CD8-positive, alpha-beta T cell (primary cell): ENCODE measurements at places on chromosomes 3 and 15.

GRCh38 chr3:141341536-141341935 lies 26.8 kb upstream of the ZBTB38 start:
- no peak for DNase-seq

DNA sequence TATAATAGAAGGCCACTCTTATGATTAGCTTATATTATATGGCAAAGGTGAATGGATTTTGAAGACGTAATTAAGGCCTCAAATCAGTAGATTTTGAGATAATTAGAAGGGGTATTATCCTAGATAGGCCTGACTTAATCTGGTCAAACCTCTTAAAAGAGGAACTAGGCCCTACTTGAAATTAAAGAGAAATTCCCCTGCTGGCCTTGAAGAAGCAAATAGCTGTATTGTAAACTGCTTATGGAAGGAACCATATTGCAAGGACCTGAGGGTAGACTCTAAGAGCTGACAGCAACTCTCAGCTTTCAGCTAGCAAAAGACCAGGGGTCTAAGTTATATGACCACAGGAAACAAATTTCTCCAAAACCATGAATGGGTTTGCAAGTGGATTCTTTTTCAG lies 219.0 kb upstream of the ONECUT1 start:
- no peak for DNase-seq

GRCh38 chr3:15633159-15633558 lies 31.6 kb downstream of the BTD start:
- no peak for DNase-seq

- DNase-seq = no peak
Measured at GRCh38 chr15:68380456-68380855, 51.5 kb downstream of the ITGA11 start.

- DNase-seq = no peak
Measured at GRCh38 chr15:70280781-70281180, 183.1 kb upstream of the TLE3 start.

DNA sequence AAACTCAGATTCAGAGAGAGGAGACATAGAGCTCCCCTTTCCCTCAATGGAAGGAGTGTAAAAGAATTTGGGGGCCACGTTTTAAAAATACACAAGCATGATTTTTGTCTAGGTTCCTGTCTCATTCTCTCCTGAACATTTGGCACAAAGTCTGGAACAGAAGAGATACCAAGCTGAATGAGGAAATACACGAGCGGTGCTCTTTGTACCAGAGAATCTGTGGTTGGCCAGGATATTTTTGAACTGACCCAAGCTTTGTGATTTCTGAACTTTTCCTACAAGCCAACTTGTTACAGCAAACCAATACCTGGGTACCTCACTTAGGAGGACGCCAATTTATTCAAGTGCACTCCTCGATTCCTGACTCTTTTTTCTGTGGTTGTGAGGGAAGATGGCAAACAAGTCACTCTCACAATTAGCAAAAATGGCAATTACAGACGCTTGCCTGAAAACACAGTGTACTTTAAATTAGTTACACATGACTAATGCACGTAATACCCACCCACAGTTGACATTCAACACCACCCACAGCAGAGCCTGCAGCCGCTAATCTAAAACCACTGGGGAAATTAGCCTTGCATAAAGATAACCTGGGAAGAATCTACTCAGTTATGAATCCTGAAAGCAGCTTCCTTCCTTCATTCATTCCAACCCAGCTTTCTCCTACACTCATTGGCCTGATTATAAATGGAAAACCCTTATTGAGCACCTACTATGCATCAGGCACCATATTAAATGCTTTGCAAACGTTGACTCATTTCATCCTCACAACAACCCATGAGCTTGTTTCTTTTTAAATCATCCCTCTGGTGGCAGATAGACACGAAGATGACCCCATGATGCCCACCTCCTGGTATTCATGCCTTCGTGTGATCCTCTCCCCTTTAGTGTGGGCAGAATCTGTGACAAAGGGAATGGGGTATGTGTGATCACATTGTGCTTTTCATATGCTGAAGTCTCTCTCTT lies 293.5 kb downstream of the KBTBD8 start:
- DNase-seq = no peak

- DNase-seq = no peak
Measured at GRCh38 chr15:95953032-95953431, 377.5 kb upstream of the NR2F2 start.

- no peak for DNase-seq
Measured at GRCh38 chr3:180630371-180630770, 28.4 kb downstream of the TTC14 start.

DNA sequence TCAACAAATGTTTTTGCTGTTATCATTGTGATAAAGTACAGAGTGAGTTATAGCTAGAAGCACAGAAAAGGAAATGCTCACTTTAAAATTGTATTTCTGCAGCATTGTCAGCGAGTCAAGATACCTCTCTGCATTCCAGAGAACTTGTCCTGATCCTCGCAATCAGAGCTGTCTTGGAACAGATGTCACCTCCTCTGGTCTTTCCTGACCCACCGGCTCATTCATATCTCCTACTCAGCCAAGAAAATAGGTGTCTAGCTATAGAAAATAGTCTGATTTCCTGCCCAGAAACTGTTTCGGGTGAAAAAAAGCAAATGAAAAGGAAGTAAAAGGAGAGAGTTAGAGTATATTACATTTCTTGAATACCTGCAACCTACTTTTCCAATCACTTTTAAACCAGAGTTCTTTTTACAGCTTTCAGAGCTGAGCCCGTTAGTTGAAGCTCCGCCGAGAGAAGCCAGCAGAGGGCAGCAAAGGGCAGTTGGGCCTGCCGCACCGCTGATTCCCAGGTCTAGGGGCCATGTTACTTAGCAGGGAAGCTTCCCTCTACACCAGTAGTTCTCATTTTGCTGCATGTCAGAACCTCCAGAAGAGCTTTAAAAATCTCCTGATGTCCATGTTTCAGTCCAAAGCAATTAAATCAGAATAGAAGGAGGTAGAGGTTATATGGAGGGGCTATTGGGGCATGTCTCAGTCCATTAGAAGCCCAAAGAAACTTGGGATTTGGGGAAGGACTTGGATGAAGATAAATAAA lies 185.7 kb upstream of the THRB start:
- peak; percentile 13 for DNase-seq

DNA sequence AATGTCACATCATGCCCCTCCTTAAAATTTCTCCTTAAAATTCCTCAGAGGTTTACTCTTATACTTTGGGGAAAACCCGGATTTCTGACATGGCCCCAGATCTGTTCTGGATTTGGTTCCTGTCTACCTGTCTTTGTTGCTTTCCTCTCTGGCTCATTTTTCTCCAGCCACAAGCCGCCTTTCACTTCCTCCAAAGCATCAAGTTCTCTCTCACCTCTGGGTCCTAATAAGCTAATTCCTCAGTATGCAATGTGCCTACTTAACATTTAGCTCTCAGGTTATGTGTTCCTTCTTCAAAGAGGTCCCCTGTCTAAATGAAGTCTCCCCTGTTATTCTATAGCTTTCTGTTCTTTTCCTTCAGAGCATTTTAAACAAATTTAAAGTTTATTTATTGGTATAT lies 16.1 kb downstream of the HMG20A start:
- DNase-seq = no peak

DNA sequence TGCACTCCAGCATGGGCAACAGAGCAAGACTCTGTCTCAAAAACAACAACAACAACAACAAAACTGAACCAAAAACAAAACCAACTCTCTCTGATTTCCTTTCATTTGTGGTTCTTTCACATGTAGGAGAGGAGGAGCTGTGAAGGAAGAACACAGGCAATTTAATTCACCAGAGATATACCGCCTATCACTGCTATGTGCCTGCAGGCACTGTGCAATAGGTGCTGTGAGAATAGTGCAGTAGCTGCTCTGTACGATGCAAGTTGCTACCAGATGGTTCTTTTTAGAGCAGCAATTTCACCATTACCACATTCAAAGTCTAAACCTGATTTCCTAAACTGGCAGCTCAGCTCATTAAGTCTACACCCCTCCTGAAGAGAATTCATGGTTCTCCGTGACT lies 11.3 kb upstream of the PROK2 start:
- no peak for DNase-seq

DNA sequence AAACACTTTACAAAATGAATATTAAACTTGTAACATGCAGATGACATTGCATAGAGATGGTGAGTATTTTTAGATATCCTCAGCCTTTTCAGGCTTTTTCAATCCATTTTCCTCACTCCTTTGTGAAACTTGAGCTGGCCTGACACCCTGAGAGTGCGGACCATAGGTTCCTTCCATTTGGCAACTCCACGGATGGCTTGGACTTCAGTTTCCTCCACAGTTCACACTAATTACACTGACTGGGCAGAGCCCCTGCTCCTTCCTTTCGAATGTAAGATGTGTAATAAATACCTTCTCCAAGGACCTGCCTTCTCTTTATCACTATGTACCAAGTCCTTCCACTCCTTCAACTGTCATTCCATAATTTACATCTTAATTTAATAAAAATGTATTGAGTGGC lies 141.7 kb upstream of the LRIG1 start:
- DNase-seq = no peak

GRCh38 chr15:51075826-51076523 lies 18.7 kb downstream of the TNFAIP8L3 start:
- DNase-seq = no peak

DNA sequence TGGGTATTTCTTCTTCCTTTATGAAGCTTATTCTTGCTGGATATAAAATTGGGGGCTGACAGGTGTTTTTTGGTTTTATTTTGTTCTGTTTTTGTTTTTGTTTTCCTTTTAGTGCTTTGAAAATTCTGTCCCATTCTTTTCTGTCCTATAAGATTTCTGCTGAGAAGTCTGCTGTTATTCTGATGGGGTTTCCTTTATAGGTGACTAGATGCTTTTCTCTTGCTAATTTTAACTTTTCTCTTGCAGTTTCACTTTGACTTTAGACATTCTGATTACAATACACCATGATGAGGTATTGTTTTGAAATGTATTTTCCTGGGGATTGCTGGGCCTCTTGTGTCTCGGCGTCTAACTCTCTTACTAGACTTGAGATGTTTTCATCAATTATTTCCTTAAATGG lies 22.8 kb downstream of the TTC14 start:
- no peak for DNase-seq

DNA sequence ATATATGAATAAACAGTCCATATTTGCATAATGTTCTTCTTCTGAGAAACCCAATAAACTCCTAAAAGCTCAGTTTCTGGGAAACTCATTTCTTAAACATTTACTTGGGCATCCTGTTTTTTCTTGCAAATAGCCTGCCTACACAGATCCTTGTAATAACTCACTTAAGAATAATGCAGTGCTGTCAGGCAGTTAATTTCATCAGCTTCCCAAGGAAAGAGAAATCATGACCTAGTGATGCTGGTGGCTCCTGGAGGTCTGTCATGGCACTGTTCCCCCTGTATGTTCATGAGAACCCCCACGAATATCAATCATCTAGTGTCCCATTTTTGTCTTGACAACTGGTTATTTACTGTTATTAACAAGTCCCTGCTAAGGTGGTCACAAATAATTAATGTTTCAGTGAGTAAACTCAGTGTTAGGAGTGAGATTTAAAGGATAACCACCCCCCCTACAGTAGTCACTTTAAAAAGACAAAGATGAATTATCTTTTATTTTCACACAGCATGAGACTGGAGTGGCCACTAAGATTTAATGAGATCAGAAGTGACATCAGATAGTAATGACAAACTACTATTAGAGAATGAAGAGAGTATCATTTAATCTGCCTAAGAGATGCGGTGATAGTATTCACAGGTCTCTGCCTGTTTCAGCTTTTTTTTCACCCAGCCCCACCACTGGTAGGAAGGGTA lies 279.5 kb upstream of the NECTIN3 start:
- no peak for DNase-seq

- no peak for DNase-seq
Measured at GRCh38 chr3:171984883-171985282, 54.5 kb upstream of the FNDC3B start.

DNA sequence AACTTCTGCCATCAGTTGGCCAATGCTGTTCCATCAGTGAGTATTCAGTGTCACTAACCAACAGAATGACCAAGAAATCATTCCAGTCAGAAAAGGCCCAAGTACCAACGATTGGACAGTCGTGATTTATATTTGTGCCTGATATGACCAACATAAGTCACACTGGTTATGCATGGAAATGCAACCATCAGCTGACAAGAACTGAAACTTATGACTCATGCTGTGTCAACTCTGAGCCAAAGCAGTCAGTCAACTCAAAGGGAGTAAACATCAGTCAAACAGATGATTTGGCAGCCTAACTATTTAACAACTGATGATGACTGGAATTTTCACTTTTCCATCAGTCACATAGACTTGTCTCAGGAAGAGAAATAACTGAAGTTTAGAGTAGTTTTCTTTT lies 142.4 kb downstream of the ANXA2 start:
- no peak for DNase-seq

DNA sequence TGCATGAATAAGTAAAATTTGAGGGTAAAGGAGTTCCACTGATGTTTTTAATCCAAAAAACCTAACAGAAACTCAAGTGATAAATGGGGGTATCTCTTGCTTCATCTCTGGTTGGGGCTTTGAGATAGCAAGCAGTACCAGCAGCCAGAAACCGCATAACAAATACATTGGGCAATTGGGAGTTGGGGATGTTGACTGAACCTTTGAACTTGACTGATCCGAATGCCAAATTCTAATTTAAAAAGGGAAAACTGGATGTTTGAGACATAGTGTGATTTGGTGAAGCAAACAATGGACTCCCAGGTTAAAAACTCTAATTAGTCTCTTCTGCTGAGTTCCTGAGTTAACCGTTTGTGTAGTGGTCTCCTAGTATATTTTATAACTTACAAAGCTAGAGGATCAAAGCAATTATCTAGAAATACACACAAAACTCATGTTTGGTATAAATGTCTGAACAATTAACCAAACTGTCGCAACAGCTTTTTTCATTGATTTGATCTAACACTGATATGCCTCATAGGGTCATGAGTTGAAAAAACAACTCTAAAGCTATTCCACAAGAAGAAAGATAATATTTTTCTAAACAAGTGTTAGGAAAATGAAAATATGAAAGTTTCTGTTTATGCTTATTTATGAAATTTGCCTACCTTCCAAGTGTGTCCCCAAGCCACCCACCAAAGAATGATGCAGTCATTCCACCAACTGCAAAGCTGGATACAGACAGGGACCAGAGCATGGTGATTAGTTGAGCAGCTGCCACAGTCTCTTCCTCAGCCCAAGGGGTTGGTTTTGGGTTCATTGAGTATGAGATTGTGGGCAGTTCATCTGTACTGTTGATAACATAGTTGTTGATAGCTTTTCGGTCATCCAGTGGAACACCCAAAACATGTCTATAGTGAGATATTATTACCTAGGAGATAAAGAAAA lies 12.4 kb downstream of the SLC2A2 start:
- no peak for DNase-seq

GRCh38 chr3:65436580-65436979 lies 602.1 kb downstream of the MAGI1 start:
- no peak for DNase-seq

- no peak for DNase-seq
Measured at GRCh38 chr3:46656778-46657556, 36.5 kb downstream of the ALS2CL start.

DNA sequence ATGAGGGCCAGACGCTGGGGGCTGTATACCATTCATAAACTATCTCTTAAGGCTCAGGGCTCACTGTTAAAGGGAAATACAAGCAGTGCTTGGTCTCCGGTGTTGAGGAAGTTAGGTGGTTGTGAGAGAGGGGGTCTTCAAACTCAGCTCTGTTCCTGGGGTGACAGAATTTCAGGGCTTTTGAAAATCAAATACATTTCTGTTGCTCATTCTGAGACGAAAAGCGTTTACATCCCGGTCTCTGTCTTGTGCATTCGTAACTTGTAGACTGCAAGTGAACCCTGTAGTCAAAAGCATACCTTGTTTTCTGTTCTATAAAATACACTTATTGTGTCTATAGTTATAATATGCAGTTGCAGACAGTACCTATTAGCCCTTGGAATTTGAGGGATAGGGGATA lies 1.7 kb downstream of the SLCO3A1 start:
- no peak for DNase-seq
